ENCODE measurements at places on chromosomes 6 and 20.

DNA sequence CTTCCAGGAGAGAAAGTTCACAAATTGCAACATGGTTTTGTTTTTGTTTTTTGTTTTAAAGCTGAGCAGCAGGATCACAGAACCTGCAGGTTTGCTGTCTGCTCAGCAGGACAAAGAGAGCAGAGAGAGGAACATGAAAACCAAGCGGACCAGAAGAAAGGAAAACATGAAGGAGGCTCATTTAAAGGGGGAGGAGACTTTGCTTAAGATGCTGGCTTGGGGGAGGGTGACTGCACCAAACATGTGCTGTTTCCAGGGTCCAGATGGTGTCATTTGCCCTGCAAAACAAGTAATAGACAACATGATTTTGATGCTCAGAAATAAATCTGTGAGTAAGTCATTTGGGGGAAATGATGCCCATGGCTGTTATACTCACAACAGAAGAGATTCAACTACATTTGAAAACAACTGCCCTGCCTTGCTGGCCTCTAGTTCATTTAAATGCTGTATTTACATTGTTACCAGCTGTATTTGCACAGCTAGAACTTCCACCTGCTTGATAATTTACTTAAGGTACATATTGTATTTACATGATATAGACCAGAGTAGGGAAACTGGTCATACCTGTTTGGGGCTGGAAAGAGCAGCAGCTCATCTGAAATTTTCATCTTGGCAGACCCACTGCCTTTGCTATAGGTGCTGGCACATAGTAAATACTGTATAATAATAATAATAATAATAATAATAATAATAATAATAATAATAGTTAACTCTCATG is 32.2 kb upstream of the CHD6 start:
- DNase-seq = no peak

DNA sequence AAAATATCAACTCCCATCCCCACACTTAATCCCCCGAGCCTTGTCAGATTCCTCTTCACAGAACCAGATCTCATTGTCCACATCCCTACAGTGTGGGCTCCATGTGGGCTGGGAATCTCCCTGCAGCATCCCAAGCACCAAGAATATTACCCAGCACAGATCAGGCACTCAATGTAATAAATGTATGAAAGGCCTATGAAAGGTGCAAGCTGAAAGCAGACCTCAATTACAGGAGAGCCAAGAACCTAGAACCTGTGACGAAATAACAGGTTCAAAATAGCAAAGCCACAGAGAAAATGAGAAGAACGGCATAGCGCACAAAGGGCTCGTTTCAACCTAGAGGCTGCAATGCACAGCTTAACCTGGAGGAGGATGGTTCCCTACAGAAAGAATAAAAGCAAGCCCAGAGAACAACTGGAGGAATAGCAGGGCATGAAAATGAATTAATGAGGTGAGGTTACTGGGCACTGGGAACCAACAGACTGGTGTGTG is 3.1 kb downstream of the SLC23A2 start:
- DNase-seq = no peak

- DNase-seq = no peak
These were observed 9.4 kb downstream of the DCBLD1 start for GRCh38 chr6:117491916-117492315.

DNA sequence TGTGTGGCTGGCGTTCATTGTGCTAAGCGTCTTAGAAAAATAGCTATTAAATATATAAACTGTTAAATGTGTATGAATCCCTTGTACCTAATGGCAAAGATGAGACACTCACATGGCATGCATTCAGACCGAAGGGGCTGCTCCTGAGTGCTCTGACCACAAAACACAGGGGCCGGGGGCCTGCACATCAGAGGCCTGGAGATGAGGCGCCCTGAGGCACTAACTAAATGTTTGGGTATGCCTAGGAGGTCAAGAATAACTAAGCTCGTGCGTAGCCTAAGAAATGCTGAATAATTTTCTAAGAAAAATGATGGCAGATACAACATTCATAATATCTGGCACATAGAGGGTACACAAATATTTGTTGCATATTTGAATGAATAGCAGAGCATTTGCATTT is 92.5 kb downstream of the PSMB1 start:
- DNase-seq = no peak

DNA sequence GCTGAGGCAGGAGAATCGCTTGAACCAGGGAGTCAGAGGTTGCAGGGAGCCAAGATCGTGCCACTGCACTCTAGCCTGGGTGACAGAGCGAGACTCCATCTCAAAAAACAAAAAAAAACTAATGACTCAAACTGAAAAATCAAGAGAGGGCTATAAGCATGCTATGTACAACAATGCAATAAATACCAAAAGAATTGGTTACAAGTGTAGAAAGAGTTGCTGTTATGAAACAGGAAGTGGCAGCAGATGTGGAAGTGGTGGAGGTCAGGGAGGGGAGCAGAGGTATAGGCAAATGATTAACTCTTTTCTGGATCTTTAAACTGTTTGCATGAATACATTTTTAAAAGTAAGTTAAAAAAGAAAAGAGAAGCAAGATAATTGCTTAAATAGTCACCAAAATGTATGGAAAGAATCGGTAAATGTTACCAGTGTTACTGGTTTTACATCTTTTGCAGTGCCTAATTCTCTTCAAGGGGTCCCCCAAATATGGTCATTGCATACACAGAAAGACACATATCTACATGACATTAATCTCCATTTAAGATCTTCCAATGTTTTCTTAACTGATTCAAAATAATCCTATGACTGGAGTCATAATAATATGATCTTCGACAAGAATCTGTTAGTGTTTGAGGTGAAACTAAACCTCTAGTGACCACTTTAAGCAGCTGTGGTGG is 15.0 kb downstream of the CALHM6 start:
- DNase-seq = no peak

- DNase-seq = no peak
These were observed 802.3 kb downstream of the MAFB start for GRCh38 chr20:39886650-39887190.

GRCh38 chr6:131846023-131846663 is 38.3 kb downstream of the ENPP1 start:
- DNase-seq = no peak

GRCh38 chr6:109978174-109979032 is at the start of gene GPR6:
Gene GPR6, plus strand, starts transcription at chr6:109978311. Its CDS starts 802 bp downstream, at chr6:109979113.
- no peak for DNase-seq

GRCh38 chr6:162539321-162539720 is 188.2 kb downstream of the PRKN start:
- no peak for DNase-seq

- no peak for DNase-seq
These were observed 25.2 kb upstream of the TLDC2 start for GRCh38 chr20:36850759-36851158.

- no peak for DNase-seq
These were observed 171.2 kb upstream of the SULF2 start for GRCh38 chr20:47956268-47956995.

DNA sequence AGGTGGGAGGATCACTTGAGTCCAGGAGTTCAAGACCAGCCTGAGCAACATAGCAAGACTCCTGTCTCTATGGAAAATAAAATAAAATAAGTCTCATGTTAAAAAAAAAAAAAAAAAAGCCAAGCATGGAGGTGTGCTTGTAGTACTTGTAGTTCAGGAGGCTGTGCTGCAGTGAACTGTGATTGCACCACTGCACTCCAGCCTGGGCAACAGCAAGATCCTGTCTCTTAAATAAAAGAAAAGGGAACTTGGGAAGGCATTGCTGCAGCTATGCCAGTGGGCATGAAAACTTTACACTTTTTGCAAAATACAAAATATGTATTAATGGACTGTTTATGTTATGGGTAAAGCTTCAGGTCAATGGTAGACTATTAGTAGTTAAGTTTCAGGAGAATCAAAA is 37.5 kb upstream of the REV3L start:
- DNase-seq = no peak

DNA sequence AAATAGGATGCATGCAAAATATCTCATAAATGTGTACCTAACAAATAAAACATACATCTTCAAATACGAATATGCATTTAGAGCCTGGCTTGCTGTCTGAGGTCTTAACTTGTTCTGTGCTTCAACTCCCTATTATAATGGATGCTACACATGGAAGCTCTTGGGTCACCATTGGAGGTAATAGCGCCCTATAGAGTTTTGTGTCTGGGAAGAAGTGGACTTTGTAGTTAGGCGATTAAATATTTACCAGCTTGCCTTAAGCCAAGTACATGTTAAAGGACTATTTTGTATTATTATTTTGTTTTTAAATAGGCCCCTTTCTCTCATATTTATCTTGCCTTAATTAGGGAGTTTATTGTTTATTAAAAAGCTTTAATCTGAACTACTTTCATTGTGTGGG is 107.4 kb downstream of the LAMA2 start:
- DNase-seq = no peak

- no peak for DNase-seq
These were observed 129.7 kb downstream of the FAXC start for GRCh38 chr6:99219788-99220187.

DNA sequence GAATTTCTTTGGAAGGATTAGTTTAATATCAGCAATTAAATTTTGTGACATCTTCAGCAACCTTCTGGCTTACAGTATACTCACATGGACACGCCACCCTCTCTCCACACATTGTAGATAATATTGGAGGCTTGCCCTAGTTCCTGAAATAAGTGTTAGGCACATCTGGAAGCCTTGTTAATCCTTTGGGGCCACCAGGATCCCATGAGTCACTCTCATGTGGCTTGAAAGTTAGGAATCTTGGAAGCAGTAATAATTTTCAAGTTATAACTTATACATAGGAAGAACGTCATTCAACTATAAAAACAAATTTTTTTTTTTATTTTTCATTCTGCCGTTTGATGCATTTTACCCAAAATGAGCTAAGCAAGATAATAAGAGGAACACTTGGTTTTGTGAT is 20.5 kb downstream of the LAMA4 start:
- no peak for DNase-seq

GRCh38 chr20:60477958-60478357 is 519.7 kb downstream of the CDH26 start:
- no peak for DNase-seq

DNA sequence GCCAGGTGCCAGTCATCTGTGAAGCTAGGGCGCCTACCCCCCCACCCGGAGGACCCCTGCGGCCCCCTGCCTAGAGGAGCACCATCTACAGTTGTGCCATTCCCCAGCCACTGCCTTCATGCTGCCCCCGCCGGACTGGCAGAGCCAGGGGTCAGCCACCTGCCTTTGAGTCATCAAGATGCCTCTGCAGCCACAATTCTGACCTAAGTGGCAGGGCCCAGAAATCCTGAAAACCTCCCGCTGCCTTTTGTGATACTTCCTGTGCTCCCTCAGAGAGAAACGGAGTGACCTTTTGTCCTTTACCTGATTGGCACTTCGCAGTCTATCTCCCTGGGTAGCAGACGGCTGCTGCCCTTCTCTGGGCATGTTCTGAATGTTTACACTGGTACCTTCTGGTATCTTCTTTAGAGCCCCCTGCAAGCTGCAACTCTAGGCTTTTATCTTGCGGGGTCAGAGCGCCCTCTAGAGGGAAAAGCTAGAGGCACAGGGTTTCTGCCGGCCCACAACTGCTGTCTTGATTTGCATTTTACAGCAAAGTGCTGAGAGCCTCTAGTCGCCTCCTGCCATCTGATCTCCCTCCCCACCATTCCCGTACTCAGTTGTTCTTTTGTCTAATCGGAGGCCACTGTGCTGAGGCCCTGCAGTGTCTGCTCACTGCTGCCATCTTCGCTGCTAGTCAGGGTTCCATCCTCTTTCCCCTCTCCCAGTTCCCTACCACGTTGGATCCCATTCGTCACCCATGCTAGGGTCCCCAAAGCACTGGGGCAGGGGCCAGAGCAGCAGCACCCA is 26.9 kb downstream of the SPATA2 start:
- no peak for DNase-seq

DNA sequence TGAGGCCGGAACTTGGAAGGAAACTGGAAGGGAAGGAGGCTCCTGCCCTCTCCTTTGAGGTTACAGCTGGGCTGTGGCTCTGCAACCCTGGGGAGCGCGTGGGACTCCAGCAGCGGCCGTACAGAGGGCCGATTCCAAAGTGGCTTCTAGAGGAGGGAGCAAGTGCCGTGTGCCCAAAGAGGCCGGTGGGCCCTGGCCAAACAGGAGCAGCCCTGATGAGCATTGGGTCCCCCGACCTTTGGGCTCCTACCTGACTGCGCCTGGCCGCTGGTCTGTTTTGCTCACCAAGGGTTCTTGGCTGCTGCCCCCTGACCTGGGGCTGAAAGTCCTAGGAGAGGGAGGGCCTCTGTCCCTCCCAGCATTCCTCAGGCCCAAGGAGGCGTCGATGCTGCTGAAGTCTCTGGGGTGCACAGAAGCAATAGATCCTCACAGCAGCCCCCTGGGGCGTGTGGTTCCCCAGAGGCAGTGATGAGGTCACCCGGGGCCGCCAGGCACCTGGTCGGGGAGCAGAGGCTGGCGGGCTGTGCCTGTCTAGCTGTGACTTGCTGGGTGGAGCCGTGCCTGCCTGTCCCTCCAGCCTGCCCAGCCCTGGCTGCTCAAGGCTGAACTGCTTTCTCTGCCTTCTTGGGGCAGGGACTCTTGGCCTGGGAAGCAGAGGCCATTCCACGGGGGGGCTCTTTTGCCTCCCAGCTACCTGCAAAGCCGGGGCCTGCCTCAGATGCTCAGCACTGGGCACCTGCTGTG is 9.8 kb downstream of the RBM38 start:
- DNase-seq = no peak

All from stimulated activated CD8-positive, alpha-beta memory T cell treated with anti-CD3 and anti-CD28 coated beads, Interleukin-15, amount 100 ng/mL, for 4 hours (primary cell).